ENCODE measurements at places on chromosomes 12 and 14.

DNA sequence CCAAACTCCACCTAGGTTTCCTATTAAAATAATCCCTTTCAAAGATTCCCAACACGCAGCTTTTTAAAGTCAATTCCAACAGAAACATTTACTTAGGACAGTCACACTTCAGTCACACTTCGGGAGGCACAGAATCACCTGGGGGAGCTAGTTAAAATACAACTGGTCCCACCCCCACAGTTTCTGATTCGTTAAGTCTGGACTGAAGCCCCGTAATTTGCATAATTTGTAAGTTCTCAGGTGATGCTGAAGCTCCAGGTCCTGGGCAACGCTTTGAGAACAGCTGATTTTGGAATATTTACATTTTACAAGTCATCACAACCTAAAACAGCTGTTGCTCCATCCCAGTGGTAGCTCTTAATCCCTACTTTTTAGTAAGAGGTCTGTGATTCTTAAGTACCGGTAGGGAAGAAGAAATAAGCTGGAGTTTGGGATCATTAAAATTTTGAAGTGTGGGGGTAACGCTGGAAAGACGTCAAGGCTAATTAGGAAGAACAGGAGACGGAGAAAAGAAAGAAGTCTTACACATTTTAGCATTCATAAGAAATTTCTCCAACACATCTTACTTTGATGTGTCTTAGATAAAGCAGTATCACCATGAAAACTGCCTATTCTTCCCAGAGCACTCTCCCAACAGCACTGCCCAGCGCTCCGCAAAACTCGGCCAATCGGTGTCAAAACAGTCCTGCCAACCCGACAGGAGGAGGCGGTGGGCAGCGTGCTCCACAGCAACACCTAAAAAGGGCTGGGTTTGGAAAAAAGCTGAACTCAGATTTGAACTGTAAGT is 1.1 kb downstream of the IPO8 start:
- DNase-seq, result no peak

DNA sequence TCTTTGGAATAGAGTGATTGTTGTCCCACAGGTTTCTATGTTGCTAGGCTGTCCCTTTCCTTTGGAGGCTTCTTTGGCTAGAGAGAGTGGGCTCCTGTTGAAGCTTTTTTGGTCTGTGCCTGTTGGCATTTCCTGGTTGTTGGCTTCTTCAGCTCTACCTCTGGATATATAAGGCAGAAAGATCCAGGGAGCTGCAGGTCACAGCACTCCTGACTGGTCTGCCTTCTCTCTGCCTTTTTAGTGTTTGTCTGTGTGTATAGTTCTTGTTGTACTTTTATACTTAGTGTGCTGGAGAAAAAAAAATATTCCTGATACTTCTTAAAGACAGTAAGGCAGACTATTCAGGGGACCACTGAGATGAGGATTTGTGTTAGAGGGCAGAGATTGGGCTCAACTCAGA is 202.7 kb downstream of the FBXL14 start:
- DNase-seq, result no peak

DNA sequence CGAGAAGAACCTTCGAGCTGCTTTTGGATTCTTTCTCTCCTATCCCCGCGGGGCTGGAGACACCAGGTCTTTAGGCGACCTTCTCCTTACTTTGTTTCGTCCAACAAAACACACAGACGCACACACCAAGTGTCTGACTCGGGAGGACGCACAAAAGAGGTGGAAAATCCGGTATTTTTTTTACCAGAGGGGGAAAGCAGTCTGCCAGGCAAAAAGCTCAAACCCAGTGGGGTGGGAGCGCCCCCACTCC is 2.1 kb downstream of the SIX4 start:
- DNase-seq, result peak; percentile 13

DNA sequence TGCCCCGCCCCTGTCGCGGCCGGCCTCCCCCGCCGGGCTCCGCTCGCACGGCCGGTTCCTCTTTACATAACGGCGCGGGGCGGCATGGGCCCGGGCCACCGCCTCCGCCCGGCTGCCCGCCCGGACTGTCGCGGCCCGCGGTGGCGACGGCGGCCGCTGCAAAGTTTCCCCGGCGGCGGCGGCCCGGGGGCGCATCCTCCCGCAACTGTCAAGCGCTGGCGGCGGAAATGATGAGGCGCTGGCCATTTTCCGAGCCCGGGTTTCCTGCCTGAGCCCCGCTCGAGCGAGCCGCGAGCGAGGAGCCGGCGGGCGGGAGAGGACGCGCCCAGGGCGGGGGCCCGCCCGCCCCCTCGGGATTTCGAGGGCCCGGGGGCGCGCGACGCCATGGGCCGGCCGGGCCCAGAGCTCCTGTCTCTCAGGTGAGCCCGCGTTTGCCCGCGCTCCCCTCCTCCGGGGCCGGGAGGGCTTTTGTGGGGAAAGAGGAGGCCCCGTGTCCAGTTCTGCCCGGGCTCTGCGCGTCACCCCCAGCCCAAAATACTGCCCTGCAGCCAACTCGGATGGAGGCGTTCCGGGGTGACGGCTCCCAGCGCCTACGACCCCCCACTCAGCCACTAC is at the start of gene SH2B3:
Gene SH2B3, plus strand, starts transcription at position 65 of the 615 bp plus-strand sequence. CDS start 12,223 bp downstream, outside the sequence.
- DNase-seq, result no peak

DNA sequence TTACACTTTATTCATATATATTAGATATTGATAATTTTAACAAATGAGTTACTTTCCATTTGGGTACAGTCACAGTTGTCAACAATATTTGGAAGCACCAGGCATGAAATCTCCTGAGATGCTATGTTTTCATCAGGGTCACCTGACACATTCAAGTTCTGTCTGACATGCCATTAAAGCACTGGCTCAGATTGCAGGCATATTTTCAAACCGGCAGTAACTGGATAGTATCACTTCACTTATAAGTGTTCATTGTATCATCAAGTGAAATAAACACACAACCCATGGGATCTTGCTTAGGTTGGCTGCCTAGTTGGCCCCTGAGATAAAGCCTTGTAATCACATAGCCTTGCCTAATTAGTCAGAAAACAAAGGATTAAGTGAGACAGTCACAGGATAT is 4.8 kb downstream of the IFNG start:
- no peak for DNase-seq

DNA sequence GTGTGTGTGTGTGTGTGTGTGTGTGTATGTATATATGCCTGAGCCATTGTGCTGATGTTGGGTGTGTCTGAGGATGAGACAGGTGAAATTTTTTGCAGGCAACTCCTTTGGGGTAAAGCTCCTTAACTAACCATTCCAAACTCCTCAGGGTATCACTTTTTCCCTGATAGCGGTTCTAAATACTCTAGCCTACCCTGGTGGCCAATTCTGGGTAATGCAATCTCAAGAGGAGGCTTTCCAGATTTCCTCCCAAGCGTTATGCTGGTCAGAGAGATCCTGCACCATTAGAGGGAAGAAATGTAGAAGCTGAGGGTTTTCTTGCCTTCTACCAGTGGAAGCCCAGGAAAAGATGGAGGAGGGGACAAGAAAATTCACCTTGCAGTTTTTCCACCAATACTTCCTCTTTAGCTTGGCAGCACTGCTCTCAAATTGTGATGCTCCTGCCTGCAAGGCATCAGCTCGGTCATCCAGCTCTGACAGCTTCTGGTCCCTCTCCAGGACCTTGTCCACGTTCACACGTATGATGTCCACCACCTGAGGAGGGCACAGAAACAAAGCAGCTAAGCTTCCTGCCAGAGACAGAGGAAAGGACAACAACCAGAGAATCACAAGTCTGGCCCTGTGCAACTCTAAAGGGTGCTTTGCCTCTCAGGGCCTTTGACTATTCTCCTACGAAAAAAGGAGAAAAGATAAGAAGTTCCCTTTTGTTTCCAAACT is 4.9 kb downstream of the VAMP1 start:
- peak; percentile 57 for DNase-seq

DNA sequence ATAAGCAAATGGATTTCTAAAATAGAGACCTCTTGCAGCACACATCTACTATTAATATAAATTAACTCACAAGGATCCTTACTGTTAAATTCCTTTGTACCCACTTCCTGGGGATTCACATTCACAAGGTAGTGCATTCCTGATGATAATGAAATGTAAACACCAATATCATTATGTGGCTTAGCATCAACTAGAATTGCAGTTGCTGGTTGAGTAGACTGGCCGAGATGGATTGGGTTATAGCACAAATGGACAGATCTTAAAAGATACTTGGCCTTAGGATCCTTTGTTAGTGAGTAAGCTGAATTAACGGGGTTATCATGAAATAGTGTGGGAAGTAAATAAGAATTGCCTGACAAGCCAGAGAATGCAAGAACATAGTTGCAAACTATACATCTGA is 369.1 kb downstream of the AEBP2 start:
- no peak for DNase-seq

DNA sequence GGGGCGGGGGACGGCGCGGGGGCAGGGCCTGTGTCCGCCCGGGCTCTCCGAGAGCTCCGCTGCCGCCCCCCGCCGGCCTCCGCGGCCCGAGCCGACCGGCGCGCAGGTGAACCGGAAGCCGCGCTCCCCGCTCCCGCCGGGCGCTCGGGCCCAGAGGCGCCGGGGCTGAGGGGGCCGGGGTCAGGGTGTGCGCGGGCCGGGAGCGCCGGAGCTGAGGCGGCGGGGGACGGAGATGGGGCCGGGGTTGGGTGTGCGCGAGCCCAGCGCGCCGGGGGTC is 431 bp downstream of the HIP1R start:
- DNase-seq, result no peak

- DNase-seq, result no peak
Measured at GRCh38 chr14:65866886-65867285, 454.4 kb downstream of the FUT8 start.

GRCh38 chr14:90999299-90999698 is 61.1 kb downstream of the RPS6KA5 start:
- DNase-seq, result no peak
